ENCODE measurements at places on chromosomes 4 and X.

- no peak for DNase-seq
These were observed 39.8 kb downstream of the PLK4 start for GRCh38 chr4:127920521-127920920.

GRCh38 chr4:15194520-15194919 lies 192.2 kb downstream of the CPEB2 start:
- no peak for DNase-seq

GRCh38 chr4:25795566-25796454 lies 67.0 kb downstream of the SEL1L3 start:
- peak; percentile 28 for DNase-seq

- no peak for DNase-seq
These were observed 17.2 kb downstream of the GPR174 start for GRCh38 chrX:79161655-79162054.

DNA sequence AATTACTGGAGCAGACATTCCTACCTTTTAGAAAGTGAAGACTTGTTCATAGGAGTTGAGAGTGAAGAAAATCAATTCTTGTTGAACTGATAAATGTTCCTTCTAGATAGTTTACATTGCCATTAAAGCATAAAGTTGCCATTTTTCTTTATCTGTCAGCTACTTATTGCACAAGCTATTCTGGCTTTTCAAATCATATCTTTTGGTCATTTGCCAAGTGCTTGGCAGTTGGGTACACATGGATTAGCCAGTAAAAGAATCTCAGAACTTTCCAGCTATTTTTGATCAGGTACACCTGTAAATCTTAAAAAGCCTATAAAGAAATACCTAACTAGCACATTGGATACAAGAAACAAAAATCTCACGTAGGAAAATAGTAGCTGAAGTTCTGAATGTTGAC lies 56.4 kb upstream of the PNPLA4 start:
- no peak for DNase-seq

GRCh38 chr4:169068423-169068822 lies 58.4 kb upstream of the CBR4 start:
- DNase-seq: no peak

DNA sequence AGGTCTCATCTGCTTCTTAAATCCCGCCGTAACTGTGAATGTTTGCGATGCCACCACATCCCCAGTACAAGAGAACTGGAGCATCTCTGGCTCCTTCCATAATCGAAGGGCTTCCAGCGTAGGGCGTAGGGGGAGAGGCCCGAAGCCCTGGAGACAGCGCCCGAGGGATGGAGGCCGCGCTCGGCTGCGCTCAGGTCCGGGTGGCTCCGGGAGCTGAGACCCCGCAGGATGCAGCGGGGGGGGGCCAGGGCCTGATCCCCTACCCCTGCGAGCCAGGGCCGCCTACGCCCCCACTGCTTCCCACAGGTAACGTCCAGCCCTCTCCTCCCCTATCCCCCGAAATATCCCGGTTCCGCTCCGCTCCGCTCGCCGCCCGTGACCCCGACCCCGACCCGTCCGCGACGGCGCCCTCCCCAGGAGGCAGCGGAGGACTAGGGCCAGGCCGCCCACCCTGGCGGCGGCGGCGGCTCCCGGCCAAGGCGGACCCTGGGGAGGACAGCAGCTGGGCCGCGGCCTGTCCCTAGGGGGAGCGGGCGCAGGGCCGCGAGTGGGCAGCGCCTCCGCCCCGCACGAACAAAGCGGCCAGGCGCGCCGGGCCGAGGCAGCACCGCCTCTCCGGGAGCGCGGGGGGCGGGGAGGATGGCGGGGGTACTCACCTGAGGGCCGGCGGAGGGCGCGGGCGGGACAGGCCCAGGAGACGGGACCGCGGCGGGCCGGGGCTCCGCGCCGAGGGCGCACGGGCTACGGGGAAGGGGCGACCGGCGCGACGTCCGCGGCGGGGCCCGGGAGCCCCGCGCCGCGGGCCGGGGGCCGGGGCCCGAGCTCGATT lies 723 bp downstream of the WDFY3 start:
- peak; percentile 46 for DNase-seq

DNA sequence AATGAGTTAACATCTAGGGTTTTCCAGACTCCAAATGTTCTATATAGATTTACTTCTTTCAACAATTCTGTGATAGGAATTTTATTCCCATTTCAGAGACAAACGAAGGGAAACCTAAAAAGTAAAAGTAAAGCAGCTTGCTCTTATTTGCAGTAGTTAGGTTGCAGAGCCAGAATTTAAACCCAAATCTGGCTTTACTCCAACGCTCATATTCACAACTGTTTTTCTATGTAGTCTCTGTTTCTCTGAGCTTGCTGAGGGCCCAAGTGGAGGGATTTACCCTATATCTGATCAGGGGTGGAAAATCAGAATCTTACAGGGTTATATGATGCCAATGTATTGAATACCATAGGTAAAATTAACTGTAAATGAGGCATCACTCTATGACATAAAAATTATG lies 599.1 kb upstream of the GRIA3 start:
- no peak for DNase-seq
